ENCODE measurements at places on chromosomes 13 and 19.

DNA sequence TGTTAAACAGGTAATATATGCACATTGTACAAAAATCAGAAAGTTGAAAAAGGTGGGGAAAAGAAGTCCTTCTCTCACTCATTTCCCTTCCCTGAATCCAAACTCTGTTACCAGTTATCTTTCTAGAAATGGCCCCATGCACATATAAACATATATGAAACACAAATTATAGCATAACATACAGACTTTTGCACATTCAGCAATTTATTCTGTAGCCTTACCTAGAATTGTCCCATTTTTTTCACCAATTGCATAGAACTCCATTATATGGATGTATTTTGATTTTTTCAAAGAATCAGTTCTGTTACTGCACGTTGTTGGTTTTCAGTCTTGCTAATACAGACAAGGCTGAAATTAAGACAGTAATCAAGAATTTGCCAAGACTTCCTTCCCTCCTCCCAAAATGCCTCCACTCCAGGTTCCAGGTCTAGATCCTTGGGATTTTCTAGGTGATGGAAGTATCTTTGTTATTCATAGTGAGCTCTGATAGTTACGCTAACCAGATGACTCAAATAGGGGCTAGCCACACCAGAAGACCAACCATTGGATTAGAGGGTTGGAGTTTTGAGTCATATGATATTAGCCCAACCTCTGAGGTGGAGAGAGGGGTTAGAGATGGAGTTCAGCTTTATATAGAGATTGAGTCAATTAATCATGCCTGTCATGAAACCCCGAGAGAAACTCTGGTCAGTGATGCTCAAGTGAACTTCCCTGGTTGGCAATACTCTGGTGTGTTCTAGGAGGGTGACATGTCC is 30.7 kb downstream of the GPR180 start:
- DNase-seq, result no peak

DNA sequence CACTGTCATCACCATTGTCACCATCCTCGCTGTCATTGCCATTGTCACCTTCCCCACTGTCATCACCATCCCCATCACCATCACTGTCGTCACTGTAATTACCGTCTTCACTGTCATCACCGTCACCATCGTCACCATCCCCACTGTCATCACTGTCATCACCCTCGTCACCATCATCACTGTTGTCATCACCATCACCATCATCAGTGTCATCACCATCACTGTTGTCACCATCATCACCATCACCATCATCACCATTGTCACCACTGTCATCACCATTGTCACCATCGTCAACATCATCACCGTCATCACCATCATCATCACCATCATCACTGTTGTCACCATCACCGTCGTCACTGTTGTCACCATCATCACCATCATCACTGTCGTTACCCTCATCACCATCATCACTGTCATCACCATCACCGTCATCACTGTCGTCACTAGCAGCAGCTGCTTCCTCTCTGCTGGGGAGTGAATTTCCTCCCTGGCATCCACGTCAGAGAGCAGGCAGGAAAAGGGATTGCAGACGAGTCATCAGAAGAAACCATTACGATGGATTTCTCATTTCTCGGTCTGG is 27.3 kb downstream of the TMEM255B start:
- no peak for DNase-seq

DNA sequence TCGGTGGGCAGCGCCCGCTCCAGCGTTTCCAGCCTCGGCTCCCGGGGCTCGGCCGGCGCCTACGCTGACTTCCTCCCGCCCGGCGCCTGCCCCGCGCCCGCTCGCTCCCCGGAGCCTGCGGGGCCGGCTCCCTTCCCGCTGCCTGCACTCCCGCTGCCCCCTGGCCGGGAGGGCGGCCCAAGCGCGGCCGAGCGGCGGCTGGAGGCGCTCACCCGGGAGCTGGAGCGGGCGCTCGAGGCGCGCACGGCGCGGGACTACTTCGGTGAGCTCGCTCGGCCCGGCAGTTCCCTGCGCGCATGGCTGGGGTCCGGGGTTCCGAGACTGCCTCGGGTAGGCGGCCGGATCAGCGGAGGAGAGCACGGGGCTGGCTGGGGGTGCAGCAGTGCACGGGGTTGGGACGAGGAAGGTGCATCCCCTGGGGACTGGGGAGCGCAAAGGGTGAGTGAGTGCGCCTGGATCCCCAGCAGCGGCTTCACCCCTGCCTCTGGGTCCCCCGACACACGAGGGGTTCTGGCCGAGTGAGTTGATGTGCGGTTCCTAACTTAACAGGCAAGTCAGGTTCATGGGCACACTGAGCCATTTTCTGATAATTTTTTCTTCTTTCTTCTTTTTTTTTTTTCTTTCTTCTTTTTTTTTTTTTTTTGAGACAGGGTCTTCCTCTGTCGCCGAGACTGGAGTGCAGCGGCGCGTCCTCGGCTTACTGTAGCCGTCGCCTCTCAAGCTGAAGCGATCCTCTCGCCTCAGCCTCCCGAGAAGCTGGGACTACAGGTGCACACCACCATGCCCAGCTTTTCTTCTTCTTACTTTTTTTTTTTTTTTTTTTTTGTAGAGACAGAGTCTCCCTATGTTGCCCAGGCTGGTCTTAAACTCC is 1.1 kb downstream of the WTIP start:
- no peak for DNase-seq

DNA sequence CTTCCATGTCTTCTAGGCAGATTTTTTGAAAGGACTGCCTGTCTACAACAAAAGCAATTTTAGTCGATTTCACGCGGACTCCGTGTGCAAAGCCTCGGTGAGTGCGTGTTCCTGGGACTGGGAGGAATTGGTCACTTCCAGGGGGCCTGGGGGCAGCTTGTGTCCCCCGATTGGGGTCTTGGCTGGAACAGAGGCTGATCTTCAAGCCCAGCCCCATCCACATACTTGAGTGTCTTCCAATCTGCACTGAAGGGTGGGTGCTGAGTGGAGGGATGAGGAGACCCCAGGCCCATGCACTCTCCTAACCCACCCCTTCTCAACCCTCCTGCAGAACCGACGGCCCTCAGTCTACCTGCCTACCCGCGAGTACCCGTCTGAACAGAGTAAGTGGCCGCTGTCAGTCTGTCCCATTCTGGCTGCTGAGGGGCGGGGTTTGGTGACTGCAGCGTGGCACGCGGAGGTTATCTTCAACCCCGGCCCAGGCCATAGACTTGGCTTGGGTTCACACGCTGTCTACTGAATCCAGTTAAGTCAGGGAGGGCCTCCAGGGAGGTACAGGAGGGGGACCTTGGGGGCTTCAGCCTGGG is 4.7 kb downstream of the DDA1 start:
- no peak for DNase-seq

- DNase-seq, result no peak
These were observed 28.7 kb downstream of the CAPN12 start for GRCh38 chr19:38715555-38715954.
